ENCODE measurements at places on chromosomes 3 and 15.
A peak's percentile ranks its signal among the peaks of the same experiment; 100 is the strongest.

DNA sequence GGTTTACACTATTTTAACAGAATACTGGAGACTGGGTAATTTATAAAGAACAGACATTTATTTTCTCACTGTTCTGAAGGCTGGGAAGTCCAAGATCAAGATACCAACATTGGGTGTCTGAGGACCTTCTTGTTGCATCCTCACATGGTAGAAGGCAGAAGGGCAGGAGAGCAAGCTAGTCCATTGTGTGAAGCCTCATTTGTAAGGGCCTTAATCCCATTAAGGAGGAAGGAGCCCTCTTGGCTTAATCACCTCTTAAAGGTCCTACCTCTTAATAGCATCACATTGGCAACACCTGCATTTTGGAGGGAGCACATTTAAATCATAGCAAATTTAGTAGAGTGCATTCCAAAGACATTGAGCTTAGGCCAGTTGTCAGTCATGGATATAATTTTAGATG lies 26.2 kb downstream of the UBE2Q2 start:
- peaks cover 27% of the 10 kb centered on the region for H3K36me3 ChIP-seq
- H3K4me3 ChIP-seq = no peak overlapping the region
- peaks cover 18% of the 10 kb centered on the region for H3K4me1 ChIP-seq
- DNase-seq = no peak

- peaks cover 56% of the 10 kb centered on the region for H3K36me3 ChIP-seq
- H3K4me3 ChIP-seq = no peak overlapping the region
- H3K4me1 ChIP-seq = no peaks in the 10 kb centered on the region
- no peak overlapping the region for H3K27ac ChIP-seq
Observed at GRCh38 chr3:113454630-113455029, 13.3 kb upstream of the CFAP44 start.

DNA sequence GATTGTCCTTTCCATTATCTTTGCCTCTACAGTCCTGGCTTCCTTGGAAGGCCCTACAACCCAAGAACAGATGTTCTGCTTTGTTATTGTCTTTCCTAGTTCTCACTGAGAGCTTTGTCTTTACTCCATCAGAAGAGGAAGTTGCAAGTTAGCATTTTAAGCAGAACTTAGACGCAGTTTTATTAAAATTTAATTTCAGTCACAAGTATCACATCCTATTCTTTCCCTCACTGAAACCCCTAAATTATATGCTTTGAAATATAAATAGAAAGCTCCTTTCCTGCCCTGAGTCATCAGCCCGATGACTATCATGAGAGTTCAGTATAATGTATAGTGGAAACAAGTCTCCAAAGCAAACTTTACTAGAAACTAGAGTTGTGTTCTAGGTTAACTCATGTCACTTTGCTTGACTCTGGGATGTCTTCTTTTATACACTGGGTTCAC lies 291.2 kb upstream of the RBMS3 start:
- no peak for DNase-seq
- H3K27ac ChIP-seq = no peak overlapping the region
- H3K36me3 ChIP-seq = no peaks in the 10 kb centered on the region
- no peak overlapping the region for H3K4me3 ChIP-seq
- H3K4me1 ChIP-seq = no peaks in the 10 kb centered on the region

DNA sequence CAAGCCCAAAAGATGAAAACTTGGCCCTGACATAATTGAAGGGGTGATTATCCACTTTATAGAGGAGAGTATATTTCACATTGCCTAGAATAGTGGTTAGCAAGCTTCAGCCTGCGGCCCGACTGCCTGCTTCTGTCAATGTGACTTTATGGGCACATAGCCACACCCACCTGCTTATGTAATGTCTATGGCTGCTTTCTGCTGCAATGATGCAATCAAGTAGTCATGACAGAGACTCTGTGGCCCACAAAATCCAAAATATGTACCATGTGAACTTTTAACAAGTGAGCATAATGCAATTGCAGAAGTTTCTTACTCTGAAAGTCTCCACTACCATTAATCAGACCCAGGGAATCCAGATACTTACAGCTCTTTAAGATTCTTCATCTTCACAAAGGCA lies 103.1 kb downstream of the LRIG1 start:
- H3K4me3 ChIP-seq = no peak overlapping the region
- no peak overlapping the region for H3K27ac ChIP-seq
- H3K4me1 ChIP-seq = peaks cover 62% of the 10 kb centered on the region
- peaks cover 60% of the 10 kb centered on the region for H3K36me3 ChIP-seq
- no peak for DNase-seq
- H3K27me3 ChIP-seq = no peaks in the 10 kb centered on the region

DNA sequence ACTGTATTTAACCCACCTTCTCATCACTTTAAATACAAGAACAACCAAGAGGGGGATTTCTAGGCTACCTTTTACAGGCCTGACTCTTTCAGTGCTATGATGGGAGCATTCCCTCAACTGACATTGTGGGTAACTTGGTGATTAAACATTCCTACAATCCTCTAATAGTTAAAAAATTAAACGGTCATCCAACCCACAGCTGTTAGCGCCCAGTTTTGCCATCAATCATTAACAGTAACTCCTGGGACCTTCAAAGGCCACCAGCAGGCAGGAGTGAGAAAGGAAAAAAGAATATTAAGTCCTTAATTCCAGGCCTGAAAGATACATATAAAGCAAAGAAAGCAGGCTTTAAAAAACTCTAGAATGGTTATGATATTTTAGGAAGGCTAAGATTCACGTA lies 512.1 kb downstream of the MAGI1 start:
- DNase-seq = no peak
- no peaks in the 10 kb centered on the region for H3K27me3 ChIP-seq

DNA sequence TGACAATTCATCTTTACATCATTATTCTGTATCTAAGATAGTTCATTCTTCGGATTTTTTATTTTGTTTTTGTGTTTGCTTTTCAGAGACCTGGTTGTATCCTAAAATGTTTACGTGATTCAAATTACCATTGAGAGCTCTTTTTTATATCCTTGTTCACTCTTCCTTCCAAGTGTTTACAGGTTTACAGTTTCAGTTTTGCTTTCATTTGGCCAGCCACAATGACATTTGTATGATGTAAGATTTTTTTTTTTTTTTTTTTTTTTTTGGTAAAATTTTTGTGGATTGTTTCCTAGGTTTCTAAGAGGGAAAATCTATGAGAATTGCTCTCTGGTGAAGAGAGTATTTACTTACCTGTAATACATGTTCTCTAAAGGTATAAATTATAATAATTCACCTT lies 55.0 kb downstream of the SETD5 start:
- H3K4me1 ChIP-seq = no peaks in the 10 kb centered on the region
- H3K27ac ChIP-seq = no peak overlapping the region
- H3K4me3 ChIP-seq = no peak overlapping the region
- DNase-seq = no peak
- H3K27me3 ChIP-seq = no peaks in the 10 kb centered on the region

DNA sequence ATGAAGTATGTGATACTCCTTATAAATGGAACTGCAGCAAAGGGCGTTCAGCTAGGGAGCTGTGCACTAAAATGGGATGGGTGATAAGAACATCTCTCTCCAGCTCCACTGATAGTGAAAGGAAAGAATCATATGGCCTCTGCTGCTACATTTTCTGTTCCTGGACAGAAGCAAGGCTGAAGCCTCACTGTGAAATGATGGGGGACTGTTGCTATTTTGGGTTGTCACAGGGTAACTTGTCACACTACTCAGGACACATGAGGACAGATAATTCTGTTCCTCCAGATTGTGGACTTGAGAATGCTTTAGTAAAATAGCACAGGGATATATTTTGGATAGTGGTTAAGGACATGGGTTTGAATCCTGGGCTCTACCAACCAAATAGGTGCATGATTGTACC lies 423.6 kb downstream of the FHIT start:
- H3K27me3 ChIP-seq = no peaks in the 10 kb centered on the region
- H3K27ac ChIP-seq = no peak overlapping the region
- no peaks in the 10 kb centered on the region for H3K4me1 ChIP-seq
- no peak overlapping the region for H3K4me3 ChIP-seq
- no peaks in the 10 kb centered on the region for H3K36me3 ChIP-seq

DNA sequence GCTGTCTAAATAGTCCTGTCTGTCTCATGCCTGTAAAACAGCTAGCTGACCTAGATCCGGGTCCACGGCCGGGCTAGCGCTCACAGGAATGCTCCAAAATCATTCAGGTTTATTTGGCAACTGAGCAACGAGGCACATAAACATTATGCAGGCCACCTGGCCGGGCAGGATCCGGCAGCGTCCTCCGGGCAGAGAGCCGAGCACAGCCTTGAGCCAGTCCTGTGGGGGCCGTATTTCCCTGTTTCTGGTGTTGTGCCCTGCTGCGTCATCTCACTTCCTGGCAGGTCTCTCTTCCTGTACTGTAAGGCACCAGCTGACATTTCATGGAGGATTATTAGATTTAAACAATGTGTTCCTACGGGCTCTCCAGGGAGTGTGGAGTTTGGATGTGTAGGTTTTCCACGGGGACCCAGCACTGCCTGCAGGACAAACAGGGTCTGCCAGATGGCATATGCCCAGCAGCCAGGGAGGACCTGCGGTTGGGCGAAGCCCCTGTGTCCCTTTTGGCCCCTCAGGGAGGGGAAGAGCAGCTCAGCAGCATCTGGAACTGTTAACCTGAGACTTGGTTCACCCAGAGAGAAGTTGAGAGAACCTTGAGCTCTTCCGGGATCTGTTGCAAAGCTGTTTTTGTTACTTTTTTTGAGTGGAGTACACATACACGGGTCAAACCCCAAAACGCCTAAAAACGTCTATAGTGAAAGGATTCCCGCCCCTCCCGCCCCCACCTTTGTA lies 16.6 kb upstream of the LRRK1 start:
- H3K27ac ChIP-seq = peak overlapping the region; percentile 82
- no peaks in the 10 kb centered on the region for H3K36me3 ChIP-seq
- DNase-seq = peak; percentile 65
- peaks cover 11% of the 10 kb centered on the region for H3K27me3 ChIP-seq

- peaks cover 46% of the 10 kb centered on the region for H3K4me1 ChIP-seq
- H3K27ac ChIP-seq = peak overlapping the region; percentile 93
- H3K4me3 ChIP-seq = no peak overlapping the region
Observed at GRCh38 chr3:37761043-37761442, 100.6 kb upstream of the CTDSPL start.

- no peaks in the 10 kb centered on the region for H3K36me3 ChIP-seq
- H3K27ac ChIP-seq = no peak overlapping the region
Observed at GRCh38 chr15:38702178-38702912, 137.7 kb upstream of the RASGRP1 start.

GRCh38 chr15:101088788-101089578 lies 162.9 kb downstream of the CHSY1 start:
- H3K4me3 ChIP-seq = peak overlapping the region; percentile 22
- peak overlapping the region; percentile 84 for H3K27ac ChIP-seq
- H3K36me3 ChIP-seq = no peaks in the 10 kb centered on the region
- peaks cover 45% of the 10 kb centered on the region for H3K4me1 ChIP-seq
- DNase-seq = peak; percentile 75
- H3K27me3 ChIP-seq = no peaks in the 10 kb centered on the region

DNA sequence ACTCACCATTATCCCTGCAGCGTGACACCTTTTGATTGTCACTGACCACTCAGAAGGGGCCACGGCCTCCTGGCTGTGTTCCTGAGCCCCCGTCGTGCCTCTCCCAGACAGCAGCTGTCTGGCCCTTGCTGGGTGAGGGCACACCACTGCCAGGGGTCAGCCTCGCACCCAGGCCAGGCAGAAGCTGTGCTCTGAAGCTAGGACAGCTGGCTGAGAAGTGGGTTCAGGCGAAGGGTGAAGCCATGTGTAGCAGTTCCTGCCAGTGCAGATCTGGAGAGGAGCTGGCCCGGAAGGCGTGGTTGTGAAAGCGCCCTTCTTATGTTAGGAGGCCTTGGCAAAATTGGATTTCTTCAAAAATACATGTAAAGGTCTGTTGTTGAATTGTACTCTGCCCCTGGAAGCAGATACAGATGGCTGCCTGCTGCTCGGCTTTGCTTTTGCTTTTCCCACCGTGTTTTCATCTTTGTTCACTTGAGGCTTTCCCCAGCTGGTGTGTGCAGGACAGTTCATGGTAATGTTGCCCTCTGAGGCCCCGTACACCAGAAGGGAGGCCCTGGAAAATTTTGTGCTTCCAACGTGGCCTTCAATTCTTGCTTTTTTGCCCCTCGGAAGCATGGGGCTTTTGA lies 49.1 kb downstream of the KLHL25 start:
- H3K4me1 ChIP-seq = peaks cover 89% of the 10 kb centered on the region
- peaks cover 83% of the 10 kb centered on the region for H3K36me3 ChIP-seq
- peak overlapping the region; percentile 2 for H3K27ac ChIP-seq
- DNase-seq = no peak

- no peaks in the 10 kb centered on the region for H3K36me3 ChIP-seq
- no peak for DNase-seq
- peak overlapping the region; percentile 77 for H3K27ac ChIP-seq
- peaks cover 70% of the 10 kb centered on the region for H3K4me1 ChIP-seq
Observed at GRCh38 chr3:14375192-14375591, 27.2 kb upstream of the SLC6A6 start.

GRCh38 chr3:186362988-186363387 lies 954 bp upstream of the DGKG start:
- H3K4me1 ChIP-seq = peaks cover 70% of the 10 kb centered on the region
- H3K27me3 ChIP-seq = peaks cover 41% of the 10 kb centered on the region
- DNase-seq = no peak

- H3K27ac ChIP-seq = no peak overlapping the region
- peaks cover 20% of the 10 kb centered on the region for H3K27me3 ChIP-seq
- H3K36me3 ChIP-seq = no peaks in the 10 kb centered on the region
- peak overlapping the region; percentile 53 for H3K4me3 ChIP-seq
- H3K4me1 ChIP-seq = peaks cover 12% of the 10 kb centered on the region
- no peak for DNase-seq
Observed at GRCh38 chr3:196219970-196220311, 3.6 kb downstream of the SLC51A start.

DNA sequence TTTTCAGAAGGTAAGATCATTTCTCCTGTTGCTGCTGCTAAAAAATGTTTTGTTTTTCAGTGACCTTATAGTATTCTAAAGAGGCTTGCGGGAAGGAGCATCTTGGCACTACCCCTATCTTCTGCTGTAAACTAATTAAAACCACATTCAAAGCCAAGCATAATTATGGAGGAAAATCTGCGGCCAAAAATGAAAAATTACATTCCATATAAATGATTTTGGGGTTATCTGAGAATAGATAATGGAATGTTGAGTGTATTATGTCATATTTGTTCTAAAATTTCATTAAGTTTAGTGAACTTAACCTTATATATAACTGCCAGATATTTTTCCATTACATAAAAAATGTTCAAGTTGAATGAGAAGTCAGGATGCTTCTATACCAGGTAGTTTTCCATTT lies 170.4 kb upstream of the TMC3 start:
- H3K36me3 ChIP-seq = no peaks in the 10 kb centered on the region
- peaks cover 4% of the 10 kb centered on the region for H3K4me1 ChIP-seq
- DNase-seq = no peak
- H3K27ac ChIP-seq = no peak overlapping the region

GRCh38 chr15:91517491-91518200 lies 335.9 kb upstream of the SLCO3A1 start:
- no peaks in the 10 kb centered on the region for H3K27me3 ChIP-seq
- DNase-seq = no peak
- H3K4me3 ChIP-seq = no peak overlapping the region
- H3K36me3 ChIP-seq = no peaks in the 10 kb centered on the region
- H3K27ac ChIP-seq = no peak overlapping the region
